ENCODE measurements at places on chromosomes 12 and 14.

DNA sequence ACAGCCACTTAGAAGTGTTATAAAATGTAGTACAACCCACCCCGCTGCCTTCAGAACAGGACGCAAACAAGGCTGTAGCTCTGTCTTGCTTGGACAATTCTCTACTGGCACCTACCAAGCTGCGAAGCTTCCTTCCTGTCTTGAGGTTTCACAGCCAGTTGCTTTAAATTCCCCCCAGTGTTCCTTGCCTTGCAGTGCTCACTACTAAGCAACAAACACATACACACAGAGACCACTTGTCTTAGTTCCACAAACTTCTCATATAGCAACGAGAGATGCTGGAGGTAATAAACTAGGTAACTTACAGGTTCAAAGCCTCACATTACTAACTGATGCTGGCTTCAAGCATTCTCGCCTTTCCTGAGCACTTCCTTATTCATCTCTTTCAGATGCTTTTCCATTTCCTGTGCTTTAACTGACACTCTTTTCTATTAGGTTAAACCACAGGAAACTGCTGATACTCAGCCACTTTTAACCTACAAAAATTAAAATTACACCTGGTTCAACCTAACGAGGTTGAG lies 91.5 kb upstream of the PTGDR start:
- DNase-seq, result no peak

DNA sequence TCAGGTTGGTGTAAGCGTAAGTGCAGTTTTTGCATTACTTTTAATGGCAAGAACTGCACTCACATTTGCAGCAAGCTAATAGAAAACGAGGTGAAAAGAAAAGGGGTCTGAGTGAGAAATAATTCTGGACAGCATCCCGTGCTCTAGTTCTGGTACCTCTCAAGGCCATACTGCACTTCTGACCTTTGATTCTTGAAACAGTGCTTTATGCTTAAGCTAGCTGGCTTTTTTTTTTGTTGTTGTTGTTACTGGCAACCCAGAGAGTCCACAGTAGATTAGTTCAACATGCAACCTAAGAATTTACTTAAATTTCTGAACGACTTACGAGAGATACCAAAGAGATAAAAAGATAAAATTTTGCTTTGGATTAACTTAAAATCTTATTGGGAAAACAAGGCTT lies 75.2 kb upstream of the PRKD1 start:
- no peak for DNase-seq

GRCh38 chr12:89648211-89648930 lies 60.3 kb downstream of the ATP2B1 start:
- DNase-seq, result no peak

DNA sequence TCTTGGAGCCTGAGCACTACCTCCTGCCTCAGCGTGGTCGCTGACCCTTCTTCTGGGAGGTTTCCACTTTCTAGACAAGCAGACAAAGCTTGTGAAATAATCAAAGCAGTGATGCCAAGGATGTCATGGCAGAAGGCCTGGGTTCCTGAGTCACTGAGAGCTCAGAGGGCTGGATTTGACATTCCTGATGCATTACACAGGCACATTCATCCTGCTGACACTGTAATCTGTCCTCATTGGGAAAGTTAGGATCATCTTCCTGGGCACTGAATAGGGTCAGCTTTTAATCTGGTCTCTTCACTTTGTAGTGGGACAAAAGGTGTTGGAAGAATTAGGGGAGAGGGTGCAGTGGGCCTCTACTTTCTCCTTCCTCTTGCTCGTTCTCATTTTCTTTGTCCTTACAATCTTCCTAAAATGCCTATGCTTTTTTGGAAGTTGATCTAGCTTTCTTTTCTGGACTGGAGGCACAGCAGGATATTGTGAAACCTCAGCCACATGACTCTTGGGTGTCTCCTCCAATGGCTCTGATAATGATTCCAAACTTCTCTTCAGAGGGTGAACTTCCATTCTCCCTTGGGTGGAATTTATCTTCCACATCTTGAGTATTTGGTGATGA lies 29.6 kb downstream of the EEA1 start:
- peak; percentile 74 for DNase-seq

- no peak for DNase-seq
These were observed 28.7 kb downstream of the MLXIP start for GRCh38 chr12:122107261-122107660.

DNA sequence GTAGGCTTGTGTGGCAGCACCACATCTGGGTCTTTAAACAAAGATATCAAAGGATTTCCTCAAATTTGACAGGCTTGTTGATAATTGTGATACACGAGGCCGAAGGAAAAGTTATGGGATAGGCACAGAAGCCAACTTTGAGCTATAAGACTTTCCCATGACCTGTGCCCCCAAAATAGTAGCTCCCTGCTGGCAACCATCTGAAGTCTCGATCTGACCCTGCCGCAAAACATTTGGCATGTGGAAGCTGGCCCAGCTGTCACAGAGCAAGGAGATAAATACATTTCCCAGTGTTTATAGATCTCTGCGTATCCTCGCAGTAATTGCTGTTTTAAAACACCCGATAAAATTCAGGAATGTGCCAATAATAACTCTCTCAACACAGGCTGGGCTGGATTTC lies 26.4 kb upstream of the RGS6 start:
- no peak for DNase-seq

GRCh38 chr12:59737725-59738463 lies 142.1 kb downstream of the SLC16A7 start:
- DNase-seq, result no peak

- DNase-seq, result no peak
These were observed 80.4 kb downstream of the RASSF9 start for GRCh38 chr12:85755760-85756159.

- DNase-seq, result no peak
These were observed 12.0 kb upstream of the IL26 start for GRCh38 chr12:68237619-68238018.

DNA sequence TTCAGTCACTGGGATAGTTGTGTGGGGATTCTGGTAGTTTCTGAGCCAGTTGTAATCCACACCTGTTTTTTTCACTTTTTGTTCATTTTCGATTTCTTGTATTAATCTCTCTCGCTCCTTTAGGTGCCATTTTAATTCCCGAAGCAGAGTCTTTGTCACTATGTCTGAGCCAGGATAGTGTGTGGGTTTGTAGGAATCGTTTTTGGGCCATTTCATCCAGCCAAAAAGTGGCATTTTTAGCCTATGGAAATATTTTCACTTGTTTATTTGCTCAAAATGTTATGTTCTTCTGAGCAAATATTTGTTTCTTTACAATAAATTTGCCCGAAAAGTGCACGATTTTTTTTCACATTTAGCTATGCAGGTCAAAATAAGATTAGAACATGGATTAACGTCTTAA lies 867 bp downstream of the RD3L start:
- DNase-seq, result no peak

- no peak for DNase-seq
These were observed 176.0 kb upstream of the DYRK2 start for GRCh38 chr12:67472539-67472938.

GRCh38 chr14:104749111-104749649 lies 3.8 kb upstream of the SIVA1 start:
- DNase-seq, result no peak

DNA sequence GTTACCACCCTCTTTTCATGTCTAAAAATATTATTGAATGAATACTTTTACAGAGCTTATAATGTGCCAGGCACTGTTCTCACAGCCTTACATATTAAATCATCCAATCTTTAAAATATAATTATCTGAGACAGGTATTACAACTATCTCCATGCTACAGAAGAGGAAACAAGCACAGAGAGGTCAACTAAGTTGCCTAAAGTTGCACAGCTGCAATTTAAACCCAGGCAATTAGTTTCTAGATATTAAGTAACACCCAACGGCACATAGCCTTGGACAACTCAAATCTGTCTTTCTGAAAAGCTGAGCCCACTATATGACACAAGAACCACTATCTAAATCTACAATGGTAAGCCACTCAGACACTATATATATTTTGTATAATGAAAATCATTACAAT lies 92.6 kb downstream of the SLC2A13 start:
- no peak for DNase-seq

DNA sequence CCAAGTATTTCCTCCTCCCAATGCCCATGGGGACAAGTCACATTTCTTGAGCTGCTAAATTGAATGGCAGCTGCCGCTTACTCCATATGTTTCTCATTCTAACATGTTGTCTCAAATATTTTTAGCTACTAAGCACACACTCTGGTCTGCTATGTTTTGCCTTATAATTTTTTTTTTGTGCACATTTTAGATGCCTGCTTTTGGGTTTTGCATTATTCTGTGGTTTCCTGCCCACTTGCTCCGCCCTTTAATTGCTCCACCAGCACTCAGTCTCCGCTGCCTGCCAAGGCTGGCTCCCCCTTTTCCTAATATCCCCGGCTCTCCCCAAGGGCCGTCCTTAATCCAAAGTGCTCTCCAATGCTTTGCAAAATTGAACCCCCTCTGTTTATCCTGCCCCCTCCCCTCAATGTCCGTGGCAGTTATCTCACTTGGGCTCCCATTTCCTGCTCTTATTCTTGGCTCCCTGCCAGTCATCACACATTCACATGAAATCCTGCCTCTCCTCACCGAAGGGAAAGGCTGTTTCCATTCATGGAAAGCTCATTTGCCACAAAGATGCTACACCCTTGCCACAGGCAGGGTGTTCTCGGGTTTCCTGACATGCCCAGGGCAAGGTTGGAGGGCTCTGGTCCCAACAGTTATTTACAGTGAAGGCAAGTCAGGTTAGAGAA lies 79.4 kb downstream of the C12orf75 start:
- DNase-seq, result peak; percentile 42

DNA sequence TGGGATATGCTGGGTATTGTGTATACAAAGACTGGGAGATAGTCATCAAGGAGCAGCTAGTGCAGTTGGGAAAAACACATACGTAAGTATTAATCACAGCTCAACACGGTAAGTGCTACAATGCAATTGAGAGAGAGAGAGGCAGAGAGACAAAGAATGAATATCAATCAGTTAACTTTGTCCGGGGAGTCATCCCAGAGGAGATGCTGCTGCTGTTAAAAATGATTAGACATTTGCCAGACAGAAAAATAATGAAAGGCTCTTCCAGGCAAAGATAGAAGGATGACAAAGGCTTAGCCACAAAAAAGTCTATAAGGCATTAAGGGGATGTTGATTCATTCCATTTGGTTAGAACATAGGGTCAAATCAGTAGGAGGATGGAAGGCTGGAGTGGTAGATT lies 45.1 kb downstream of the AKAP6 start:
- no peak for DNase-seq

DNA sequence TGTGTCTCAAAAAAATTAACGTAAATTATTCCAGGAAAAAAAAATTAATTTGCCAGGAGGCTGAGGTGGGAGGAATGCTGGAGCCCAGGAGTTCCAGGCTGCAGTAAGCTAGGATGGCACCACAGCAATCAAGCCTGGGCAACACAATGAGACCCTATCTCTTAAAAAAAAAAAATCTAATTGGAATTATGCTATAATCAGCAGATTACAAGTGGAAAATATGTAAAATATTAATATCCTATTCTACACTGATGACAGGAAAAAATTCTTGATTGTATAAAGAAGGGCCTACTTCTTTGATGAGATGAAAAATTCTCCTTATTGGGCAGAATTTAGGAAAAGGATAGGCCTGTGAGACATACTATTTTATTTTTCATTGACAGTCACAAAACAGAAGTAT lies 114.0 kb downstream of the RALGAPA1 start:
- no peak for DNase-seq

DNA sequence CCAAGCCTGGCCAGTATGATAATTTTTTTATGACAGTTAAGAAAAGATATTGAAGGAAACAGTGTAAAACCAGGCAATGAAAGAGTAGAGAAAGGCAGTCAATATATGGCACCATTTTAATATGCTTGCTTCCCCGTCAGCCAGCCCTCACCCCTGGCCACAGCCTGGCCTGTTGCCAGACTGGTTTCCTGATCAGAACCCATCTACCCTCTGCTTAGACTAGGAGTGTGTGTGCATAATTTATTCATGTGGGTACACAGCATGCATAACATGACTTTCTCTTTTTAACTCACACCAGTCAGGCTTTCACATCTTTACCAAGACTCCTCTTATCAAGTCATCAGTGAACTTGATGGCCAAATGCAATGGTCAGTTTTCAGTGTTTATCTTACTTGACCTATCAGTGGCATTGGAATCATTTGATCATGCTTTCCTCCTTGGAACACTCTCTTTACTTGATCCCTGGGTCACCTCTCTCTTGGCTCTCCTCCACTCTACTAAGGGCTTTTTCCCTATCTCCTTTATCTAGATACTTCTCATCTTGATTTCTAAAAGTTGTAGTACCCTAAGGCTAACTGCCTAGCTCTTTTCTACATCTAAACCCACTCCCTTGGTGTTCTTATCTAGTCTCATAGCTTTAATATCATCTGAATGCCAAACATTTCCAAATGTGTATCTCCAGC lies 10.0 kb upstream of the GPR19 start:
- peak; percentile 53 for DNase-seq

- DNase-seq, result no peak
These were observed 137.7 kb downstream of the SPTSSA start for GRCh38 chr14:34324363-34324795.

GRCh38 chr14:92397953-92398564 lies 75.1 kb downstream of the SLC24A4 start:
- DNase-seq, result no peak

- no peak for DNase-seq
These were observed 200.2 kb upstream of the MYL2 start for GRCh38 chr12:111120578-111120977.

GRCh38 chr12:101287357-101287756 lies 7.5 kb downstream of the UTP20 start:
- no peak for DNase-seq

All from ureter (tissue), 1 donor.